Activated naive CD4-positive, alpha-beta T cell treated with anti-CD3 and anti-CD28 coated beads, Interleukin-2, amount 50 U/mL, for 16 hours (primary cell): ENCODE measurements at places on chromosomes 4 and X.

DNA sequence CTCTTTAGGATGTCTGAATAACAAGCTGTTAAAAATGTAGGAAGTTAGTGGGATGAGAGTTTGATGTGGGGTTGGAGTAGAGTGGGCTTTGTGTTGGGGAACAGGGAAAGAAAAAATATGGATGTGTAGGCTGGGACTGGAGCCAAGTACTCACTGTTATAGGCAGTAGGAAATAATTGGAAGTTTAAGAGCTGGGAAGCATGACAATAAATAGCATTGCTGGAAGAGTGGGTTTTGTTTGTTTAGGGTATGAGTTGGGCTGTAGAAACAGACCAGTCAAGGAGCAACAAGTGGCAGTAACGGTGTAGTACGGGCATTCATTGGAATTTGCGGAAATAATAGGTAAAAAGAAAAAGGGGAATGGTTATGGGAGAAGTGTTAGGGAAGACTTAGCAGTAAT, 81.6 kb downstream of the KDM6A start:
- no peak for DNase-seq

DNA sequence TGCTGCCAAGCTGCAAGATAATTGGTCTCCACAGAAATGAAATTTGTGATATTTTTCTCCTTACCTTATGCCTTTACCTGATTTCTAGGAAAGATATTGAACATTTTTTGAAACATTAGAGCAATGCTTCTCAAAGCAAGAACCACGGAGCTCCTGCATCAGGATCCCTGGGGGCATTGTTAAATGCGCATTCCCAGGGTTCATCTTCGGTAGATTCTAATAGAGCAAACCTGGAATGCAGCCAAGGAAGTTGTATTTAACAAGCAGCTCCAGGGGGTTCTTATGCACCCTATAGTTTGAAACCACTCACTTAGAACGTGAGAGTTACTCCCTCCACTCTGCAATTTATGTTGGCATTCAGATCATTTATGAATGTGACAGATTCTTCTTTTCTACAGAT, 126.2 kb downstream of the SLC39A8 start:
- DNase-seq, result no peak

DNA sequence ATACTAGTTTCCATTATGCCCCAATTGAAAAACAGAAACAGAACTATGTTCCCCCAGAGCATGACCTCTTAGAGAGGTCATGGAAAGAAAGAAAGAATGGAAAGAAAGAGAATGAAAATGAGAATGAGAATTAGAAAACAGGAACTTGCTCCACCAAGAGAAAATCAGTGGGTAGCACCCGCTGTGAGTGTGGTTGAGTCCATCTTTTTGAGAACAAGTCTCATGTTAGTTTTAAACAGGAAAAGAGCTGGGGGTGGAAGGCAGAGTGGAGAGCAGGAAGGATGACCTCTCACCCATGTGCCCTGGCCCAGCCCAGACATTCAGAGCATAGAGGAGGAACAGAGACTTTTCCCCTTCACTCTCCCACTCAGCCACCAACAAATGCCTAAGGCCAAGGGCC, 4.9 kb downstream of the GSX2 start:
- no peak for DNase-seq

- no peak for DNase-seq
These were observed 179.1 kb upstream of the NDST4 start for GRCh38 chr4:115292320-115293092.

GRCh38 chr4:40987151-40987550, 227.2 kb downstream of the APBB2 start:
- no peak for DNase-seq

DNA sequence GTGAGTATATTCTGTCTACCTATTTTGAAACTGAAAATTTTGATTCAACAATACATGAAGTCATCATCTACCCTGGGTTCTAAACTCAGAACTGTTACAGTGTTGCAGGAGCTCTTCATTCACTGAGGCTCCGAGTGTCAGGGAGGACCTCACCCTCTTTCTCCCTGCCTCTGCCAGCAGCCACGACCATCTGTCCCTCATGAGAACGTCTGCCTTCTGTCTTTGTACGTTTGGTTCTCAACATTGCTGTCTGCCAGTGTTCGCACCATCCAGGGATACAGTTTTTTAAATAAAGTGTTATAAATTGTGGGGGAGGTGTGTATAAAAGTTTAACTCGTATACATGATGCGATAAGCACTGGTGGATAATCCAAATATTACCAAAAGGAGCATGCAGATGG, 55.5 kb downstream of the TRAPPC11 start:
- no peak for DNase-seq

- DNase-seq, result no peak
These were observed 370.4 kb downstream of the INPP4B start for GRCh38 chr4:142475663-142476062.

DNA sequence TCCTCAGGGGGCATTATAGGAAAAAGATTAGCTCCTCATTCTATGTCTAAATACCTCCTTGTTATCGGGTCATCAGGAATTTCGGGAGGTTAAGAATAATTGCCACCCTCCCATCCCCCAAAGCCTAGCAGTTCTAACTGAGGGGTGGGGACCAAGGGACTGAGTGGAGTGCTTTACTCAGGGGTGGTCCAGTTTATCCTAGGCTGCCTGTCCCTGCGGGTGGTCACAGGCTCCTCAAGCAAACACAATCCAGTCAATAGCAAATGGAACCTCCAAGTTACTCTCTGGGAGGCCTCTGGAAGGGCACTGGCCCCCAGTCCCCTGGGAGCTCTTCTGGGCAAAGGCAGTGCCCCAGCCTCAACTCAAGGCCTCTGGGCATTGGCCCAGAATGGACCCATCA, 6.7 kb downstream of the ELF4 start:
- DNase-seq, result no peak

GRCh38 chr4:7820031-7820818, 119.4 kb downstream of the AFAP1 start:
- no peak for DNase-seq

GRCh38 chr4:22573198-22573597, 57.3 kb upstream of the ADGRA3 start:
- no peak for DNase-seq

DNA sequence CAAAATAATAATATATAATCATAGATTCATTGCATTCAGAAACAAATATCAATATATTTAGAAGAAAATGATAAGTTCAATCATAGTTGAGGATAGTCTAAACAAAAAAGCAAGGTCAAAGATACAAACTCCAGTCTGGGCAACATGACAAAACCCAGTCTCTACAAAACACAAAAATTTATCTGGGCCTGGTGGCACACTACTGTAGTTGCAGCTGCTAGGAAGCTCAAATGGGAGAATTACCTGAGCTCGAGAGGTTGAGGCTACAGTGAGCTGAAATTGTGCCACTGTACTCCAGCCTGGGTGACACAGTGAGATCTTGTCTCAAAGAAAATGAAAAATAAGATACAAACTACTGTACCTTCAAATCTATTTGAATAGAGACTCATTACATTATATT, 52.7 kb upstream of the ANXA10 start:
- no peak for DNase-seq

GRCh38 chr4:81490403-81491160, 18.9 kb upstream of the RASGEF1B start:
- DNase-seq, result no peak

DNA sequence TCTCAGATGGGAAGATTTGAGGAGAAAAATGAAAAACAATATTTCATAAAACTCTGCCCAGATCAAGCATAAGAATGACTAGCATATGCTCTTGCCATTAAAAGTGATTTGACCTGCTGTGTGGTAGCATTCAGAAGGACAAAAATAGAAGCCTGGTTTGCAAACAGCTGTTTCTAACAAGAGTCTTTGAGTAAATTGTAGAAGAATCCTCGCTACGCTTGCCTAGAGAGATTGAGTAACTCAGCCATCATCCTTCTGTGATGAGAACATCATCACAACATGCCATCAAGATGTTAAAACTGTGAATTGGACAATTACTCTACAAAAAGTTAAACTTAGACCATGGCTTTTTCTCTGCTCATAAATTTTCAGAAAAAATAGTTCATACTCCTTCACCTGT, 168.9 kb upstream of the PUDP start:
- DNase-seq, result no peak

GRCh38 chrX:1453395-1453783, 680 bp upstream of the ASMTL start:
- DNase-seq, result no peak

GRCh38 chr4:163922302-163922701, 427.8 kb downstream of the TMA16 start:
- no peak for DNase-seq

- no peak for DNase-seq
These were observed 688 bp upstream of the EVC start for GRCh38 chr4:5710065-5710960.

DNA sequence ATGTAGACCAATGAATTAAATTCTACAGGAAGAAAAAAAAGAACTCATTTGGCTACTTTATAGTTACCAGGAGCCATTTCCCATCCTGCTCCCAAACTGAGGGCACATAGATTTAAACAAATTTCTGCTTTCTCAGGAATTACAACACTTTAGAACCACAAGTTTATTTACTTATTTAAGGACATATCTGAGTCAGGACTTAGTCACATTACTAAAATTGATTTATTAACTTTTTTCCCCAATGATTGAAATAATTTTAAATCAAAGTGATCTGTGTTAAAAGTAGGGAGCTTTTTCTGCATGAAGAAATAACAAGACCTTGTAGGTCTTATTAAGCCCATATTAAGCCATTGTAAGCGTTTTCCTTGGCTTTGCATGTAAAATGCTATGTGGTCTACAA, 291.0 kb upstream of the HAND2 start:
- no peak for DNase-seq

- DNase-seq, result peak; percentile 19
These were observed 33.4 kb upstream of the RBM47 start for GRCh38 chr4:40662962-40663604.

DNA sequence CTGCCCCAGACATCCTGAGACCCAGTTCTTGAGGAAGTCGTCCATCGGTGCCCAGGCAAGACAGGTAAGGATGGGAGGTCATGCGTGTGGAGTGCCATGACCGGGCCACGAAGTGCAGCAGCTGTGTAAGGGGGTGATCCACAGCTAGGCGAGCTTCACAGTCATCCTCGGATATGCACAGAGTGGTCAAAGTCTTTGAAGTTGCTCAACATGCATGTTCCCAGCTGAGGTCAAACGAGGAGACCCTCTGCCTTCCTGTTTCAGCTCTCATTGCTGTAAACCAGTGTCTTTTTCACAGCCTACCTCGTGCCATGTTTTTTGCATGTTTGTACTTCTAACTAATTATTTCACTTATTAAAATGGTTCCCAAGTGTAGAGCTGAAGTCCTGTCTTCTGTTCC, 109.9 kb upstream of the TBL1X start:
- DNase-seq, result no peak

DNA sequence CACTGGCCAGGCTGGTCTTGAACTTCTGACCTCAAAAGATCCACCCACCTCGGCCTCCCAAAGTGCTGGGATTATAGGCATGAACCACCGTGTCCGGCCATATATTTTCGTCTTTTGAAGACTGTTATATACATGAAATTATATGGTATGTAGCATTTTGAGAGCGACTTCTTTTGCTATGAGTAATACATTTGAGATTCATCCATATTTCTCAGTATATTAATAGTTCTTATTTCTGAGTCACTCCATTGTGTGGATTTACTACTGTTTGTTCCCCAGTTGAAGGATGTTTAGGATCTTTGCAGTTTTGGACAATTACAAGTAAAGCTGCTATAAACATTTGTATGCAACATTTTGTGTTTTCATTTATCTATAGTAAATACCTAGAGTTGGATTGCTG, 34.9 kb downstream of the GNL3L start:
- DNase-seq, result no peak
